ENCODE measurements at places on chromosomes 12 and 14. TPM values are rescaled to one million over a fixed set of nuclear protein-coding genes. Genes with fewer than 3 reads are reported as not detected.
A peak's percentile ranks its signal among the peaks of the same experiment; 100 is the strongest.

The ERP29 gene
- 184 TPM for total RNA-seq

- no peak overlapping the region for H3K4me3 ChIP-seq
- no peaks in the 10 kb centered on the region for H3K27me3 ChIP-seq
- no peaks in the 10 kb centered on the region for H3K36me3 ChIP-seq
- no peak for DNase-seq
- no peak overlapping the region for H3K27ac ChIP-seq
- no peaks in the 10 kb centered on the region for H3K4me1 ChIP-seq
Observed at GRCh38 chr12:102685172-102685571, 204.8 kb upstream of the IGF1 start.

DNA sequence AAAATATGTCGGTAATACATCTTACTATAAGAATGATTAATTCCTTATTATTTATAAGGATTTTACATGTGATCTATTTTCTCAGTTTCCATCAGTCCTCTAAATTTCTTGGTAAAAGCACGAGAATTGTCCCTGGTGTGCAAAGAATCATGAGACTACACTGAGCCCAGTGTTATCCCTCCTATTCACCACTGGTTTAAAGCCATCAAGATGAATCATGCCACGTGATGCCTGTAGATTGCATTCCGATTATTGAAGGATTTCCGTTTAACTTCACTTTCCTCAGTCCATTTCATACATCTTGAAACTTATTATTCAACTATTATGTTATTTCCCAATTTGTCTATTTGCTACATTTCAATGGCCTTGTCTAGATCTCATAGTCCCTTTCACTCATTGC lies 601.9 kb downstream of the GALC start:
- no peaks in the 10 kb centered on the region for H3K27me3 ChIP-seq
- DNase-seq = no peak
- H3K4me1 ChIP-seq = no peaks in the 10 kb centered on the region
- H3K4me3 ChIP-seq = no peak overlapping the region
- H3K27ac ChIP-seq = no peak overlapping the region

DNA sequence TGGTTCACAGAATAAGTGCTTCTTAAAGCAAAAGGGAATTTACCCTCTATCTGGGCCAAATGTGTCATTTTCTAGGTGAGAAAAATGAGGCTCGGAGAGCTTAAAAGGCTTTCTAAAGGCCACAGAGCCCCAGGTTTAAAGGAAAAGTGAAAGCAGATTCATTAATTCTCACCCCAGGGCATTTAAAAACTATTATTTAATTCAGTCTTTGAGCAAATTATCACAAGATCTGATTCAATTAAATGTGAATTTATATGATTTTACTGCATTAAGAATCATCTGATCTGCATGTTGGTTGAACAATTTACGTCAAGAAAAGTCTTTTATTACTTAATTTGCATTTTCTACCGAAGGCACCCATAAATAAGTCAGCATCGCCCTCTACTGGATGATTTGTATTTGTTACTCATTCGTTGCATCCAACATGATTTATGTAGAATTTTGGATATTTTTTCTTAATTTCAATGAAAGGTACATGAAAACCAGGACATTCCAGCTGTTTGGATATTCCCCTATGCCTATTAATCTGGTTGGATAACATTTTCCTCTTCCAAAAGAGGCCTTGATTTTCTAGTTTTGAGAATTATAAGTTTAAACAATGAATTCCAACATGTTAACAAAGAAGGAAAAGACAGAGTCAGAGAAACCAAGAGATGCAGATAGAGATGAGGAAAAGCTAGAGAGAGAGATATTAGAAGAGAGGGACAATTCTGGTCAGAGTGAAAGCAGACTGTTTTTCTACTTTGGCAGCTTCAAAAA lies 19.1 kb upstream of the DHRS7 start:
- H3K4me1 ChIP-seq = peaks cover 8% of the 10 kb centered on the region
- H3K27me3 ChIP-seq = no peaks in the 10 kb centered on the region
- peak overlapping the region; percentile 58 for H3K27ac ChIP-seq
- H3K36me3 ChIP-seq = no peaks in the 10 kb centered on the region
- H3K4me3 ChIP-seq = peak overlapping the region; percentile 21
- DNase-seq = peak; percentile 74

- H3K27ac ChIP-seq = no peak overlapping the region
- H3K36me3 ChIP-seq = no peaks in the 10 kb centered on the region
- no peak overlapping the region for H3K4me3 ChIP-seq
- no peaks in the 10 kb centered on the region for H3K4me1 ChIP-seq
- H3K27me3 ChIP-seq = no peaks in the 10 kb centered on the region
Observed at GRCh38 chr12:131494741-131495524, 216.0 kb upstream of the SFSWAP start.

GRCh38 chr12:78793491-78793890 lies 71.1 kb upstream of the SYT1 start:
- no peak for DNase-seq
- no peaks in the 10 kb centered on the region for H3K27me3 ChIP-seq
- no peaks in the 10 kb centered on the region for H3K36me3 ChIP-seq
- no peaks in the 10 kb centered on the region for H3K4me1 ChIP-seq
- H3K4me3 ChIP-seq = no peak overlapping the region

DNA sequence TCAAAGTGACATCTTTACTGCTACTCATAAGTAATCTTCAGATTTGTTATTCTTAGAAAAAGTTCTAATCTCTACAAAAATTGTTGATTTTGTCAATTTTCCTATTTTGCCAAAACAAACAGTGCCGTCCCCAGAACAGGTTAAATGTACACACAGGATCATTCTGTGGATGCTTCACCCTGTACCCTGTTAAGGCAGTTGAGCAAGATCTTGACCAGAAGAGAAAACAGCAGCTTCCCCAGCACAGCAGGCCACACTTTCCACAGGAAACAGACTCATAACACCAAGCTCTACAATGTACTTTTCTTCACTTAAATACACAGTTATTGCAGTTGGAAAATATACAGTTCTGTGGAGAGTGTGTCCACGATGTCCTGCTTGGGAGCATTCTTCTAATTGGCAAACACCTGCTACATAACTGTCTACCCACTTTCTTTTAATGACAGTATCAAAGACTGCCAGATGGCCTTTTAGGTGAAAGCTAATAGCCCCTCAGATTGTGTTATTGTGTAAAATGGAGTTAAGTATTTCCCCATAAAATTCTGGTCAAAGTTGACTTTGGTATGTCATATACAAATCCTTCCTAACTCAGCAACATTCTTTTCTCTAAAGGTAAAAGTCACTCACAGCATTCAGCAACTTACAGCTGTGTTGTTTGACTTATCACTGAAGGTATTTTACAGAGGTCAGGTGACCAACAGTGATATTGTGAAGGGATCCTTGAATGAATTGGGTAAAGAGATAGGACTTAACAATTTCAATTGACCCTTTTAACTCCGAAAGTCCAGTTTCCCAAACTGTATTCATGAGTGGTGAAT lies 77.0 kb downstream of the SEC23A start:
- no peak overlapping the region for H3K4me3 ChIP-seq
- DNase-seq = no peak
- no peaks in the 10 kb centered on the region for H3K36me3 ChIP-seq
- H3K27me3 ChIP-seq = no peaks in the 10 kb centered on the region
- H3K27ac ChIP-seq = no peak overlapping the region

The NXPH4 gene
- not detected for total RNA-seq

The C14orf180 gene
- not detected for total RNA-seq

DNA sequence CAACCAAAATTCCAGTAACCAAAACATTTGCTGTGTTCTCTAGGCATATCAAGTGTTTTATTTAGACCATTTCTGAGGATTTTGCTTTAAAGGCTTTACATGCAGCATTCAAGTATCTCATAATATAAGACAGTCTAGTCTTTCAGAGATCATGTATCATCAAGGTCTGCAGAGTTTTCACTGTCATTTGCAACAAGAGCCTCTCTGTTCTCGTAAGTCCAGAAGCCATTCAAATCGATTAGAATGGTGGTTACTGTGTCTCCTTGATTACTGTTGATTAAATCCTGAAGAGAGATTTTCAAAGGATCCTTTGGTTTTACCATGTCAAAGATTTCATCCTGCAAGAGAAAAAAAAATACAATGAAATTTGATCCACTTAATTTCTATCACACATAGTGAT lies 36.3 kb downstream of the PPP2R3C start:
- no peaks in the 10 kb centered on the region for H3K27me3 ChIP-seq
- H3K36me3 ChIP-seq = peaks cover 47% of the 10 kb centered on the region
- no peak for DNase-seq
- no peaks in the 10 kb centered on the region for H3K4me1 ChIP-seq
- H3K27ac ChIP-seq = no peak overlapping the region

- no peak overlapping the region for H3K4me3 ChIP-seq
- H3K27ac ChIP-seq = no peak overlapping the region
- no peak for DNase-seq
- H3K4me1 ChIP-seq = no peaks in the 10 kb centered on the region
- no peaks in the 10 kb centered on the region for H3K36me3 ChIP-seq
Observed at GRCh38 chr14:69318901-69319475, 59.0 kb downstream of the GALNT16 start.

Measured in CD4-positive, alpha-beta memory T cell (primary cell).